DMS153 (cell line): ENCODE measurements at places on chromosomes 5 and 9.

DNA sequence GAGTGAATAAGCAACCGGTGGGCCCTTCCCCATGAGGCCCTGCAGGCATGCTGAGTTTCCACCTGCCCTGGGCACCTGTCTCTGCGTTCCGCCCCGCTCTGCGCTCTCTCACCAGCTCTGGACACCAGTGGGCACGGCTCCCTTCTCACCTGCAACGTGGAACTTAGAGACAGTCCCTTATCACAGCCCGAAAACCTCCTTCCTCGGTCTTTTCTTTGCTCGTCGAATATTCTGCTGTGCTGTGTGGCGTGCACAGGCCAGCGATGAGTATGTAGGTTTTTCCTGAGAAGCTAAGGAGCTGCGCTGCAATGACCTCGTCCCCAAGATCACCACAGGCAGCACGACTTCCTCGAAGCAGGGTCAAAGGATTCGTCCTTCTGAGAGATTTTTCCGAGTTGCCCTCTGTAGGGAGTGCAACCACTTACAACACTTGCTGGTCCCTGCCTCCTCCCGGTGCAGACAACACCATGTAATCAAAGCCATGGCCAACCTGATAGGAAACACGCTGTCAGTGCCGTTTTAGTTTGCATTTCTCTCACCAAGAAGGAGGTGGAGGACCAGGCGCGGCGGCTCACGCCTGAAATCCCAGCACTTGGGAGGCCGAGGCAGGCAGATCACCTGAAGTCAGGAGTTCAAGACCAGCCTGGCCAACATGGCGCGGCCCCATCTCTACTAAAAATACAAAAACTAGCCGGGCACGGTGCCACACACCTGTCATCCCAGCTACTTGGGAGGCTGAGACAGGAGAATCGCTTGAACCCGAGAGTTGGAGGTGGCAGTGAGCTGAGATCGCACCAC lies 27.2 kb upstream of the NOTCH1 start:
- DNase-seq: no peak

GRCh38 chr5:17316970-17317459 lies 99.6 kb downstream of the BASP1 start:
- no peak for DNase-seq

DNA sequence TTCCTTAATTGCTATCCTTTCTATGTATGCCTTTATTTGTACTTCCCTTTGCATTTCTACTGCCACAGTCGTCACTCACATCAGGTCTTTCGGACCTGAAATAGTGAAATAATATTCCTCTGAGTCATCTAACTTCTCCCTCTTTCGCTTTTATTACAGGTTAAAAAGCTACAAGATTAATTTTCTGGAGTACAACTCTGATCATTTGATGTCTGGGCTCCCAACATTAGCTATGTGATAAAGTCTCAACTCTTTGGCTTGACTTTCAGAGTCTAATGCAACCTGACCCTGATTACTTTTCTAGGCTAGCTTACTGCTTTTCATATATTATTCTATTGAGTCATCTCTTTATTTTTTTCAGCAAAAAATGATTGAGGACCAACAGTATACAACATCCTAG lies 638.8 kb upstream of the WWC1 start:
- DNase-seq: no peak

DNA sequence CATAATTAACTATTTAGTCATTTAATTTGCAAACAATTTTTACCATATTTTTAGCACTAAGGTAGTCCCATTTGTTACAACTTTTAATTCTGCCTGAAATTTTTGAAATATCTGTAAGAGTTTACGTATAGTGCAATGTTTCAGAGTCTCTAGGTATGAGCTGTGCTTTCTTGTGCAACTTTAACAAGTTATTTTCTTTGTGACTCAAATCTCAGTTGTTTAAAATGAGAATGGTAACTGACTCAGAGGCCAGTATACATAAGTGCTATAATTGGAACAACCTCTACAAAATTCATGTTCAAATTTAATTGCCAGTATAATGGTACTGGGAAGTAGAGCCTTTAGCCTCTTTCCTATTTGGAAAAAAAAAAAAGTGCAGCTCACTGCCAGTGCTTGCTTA lies 14.2 kb upstream of the ZNF883 start:
- no peak for DNase-seq

- DNase-seq: no peak
Measured at GRCh38 chr9:71936066-71936465, 24.6 kb downstream of the C9orf85 start.

DNA sequence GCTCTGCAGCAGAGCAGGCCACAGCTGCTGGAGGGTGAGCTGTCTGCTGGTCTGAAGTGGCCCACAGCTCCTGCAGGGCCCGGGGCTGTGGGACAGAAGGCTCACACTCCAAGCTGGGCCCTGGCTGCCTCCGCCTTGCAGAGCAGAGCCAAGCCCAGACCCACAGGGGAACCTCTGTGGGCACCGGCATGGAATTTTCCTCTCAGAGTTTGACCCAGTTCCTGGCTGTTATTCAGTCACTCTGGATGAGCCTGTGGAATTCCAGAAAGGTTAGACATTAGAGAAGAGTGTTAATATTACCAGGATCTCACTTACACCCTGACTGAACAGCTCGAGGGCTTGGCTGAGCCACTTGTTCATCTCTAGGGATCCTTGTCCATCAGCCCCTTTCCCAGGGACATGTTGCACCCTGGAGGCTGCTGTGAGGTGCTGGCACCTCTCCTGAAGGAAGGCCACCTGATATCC lies 17.5 kb downstream of the IL9 start:
- no peak for DNase-seq

- no peak for DNase-seq
Measured at GRCh38 chr9:123364241-123364824, 8.3 kb downstream of the CRB2 start.

DNA sequence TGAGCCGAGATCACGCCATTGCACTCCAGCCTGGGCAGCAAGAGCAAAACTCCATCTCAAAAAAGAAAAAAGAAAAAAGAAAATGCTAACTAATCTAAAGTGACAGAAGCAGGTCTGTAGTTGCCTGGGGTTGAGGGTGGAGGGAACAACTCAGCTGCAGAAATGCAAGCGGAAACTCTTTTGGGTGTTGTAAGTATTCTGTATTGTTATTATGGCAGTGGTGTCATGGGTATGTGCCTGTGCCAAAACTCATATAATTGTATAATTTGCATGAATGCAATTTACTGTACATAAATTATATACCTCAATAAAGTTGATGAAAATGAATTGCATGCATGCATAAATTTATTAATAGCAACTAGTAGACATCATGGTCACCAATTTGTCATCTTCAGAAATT lies 23.0 kb upstream of the RPS23 start:
- DNase-seq: no peak

- no peak for DNase-seq
Measured at GRCh38 chr5:55680353-55680752, 31.8 kb downstream of the SLC38A9 start.

DNA sequence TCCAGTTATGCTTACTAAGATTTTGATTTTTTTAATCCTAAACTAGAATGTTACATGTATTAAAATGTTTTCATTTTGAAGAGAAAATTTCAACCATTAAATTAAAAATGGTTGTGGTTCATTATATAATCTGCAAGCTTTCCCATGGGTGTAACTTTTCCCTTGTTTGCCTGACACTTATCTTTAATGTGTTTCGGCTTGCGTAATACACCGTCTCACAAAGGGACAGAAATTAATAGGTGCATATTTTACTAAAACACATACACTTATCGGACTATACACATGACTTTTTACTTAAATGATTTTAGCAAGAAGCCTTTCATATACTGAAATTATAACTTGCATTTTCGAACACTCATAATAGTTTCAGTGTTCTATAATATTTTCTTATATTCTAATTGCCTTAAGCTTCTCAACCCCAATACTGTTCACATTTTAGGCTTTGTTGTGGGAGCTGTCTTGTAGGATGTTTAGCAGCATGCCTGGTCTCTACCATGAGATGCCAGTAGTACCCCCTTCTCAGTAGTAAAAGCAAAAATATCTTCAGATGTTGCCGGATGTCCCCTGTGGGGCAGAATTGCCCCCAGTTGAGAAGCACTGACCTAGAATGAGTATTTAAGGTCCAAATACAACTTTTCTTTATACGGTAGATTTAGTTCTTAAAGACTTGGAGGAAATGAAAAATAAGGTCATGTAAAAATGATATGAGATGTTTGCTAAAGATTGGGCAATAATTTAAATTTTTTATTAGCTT lies 28.6 kb downstream of the UGCG start:
- DNase-seq: peak; percentile 68

DNA sequence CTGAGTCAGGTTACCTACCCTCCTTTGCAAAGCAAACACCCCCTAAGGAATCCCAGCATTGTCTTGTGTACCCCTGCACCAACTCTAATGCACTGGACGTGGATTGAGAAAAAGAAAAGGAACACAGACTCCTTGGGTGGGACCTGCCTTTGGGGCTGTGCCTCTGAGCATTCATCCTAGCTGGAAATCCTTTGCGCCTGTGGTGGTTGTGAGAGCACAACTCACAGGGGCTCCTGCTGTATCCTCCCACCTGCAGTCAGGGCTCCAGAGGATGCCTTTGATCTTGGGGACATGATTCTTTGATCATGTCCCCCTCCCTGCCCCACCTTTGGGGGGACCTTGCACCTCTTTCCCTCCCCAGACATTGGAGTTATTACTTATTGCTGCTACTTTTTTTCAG lies 338.5 kb downstream of the GADD45G start:
- DNase-seq: no peak

DNA sequence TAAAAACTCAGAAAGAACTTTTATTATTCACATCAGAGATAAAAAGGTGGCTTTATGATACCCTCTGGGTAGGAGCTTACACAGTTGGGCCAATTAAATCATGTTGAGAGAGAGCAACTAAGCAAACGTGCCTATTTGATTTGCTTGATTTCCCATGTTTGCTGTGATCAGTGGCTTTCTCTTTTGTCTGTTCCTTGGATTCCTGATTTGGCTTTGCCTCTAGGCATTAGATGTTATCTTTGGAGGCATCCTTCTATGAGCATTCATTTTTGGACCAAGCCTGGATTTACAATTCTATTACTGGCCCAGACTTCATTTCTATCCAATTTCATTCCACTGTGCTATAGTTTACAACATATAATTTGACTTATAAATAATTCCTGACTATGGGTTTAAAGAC lies 35.9 kb downstream of the VCAN start:
- no peak for DNase-seq

DNA sequence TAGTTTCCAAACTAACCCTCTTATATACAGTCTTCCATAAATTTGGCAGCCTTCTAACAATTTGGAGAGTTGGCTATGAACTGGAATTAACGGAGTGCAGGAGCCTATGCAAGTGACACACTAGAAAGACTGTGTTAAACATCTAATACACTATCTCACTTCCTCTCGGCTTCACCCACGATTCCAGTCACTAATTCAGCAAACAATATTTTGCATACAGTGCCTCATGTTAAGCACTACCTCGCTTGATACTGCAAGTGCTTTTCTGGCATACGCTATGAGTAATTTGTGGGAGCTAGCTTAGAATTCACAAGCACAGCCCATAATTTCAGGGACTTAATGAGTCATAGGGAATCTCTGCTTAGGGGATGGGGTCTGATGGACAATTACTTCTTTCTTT lies 102.5 kb downstream of the ST8SIA4 start:
- DNase-seq: no peak

DNA sequence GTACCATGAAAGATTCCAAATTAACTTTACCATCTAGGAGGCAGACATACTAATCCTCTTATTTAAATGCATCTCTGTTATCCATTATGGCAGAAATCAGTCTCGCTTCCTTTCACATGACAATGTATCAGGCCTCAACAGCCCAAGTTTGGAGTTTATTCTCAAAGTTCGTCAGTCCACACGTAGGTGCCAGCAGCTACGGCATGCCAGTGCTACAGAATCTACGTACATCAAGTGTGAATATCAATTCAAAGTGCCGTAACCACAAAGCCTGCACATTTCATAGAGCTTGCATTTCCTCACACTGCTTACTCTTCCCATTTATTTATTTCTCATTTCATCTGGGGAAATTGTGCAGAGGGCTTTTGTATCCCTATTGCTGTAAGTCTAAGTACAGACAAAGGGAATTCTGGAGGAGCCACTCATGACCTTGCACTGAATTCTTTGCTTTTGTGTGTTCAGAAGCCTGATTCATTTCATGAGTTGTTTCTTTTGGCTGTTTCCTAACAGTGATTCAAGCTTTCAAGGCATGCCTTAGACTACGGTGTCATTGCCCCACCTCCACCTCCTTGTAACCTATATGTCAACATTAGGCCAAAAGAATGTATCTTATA lies 10.0 kb downstream of the ENC1 start:
- DNase-seq: no peak

DNA sequence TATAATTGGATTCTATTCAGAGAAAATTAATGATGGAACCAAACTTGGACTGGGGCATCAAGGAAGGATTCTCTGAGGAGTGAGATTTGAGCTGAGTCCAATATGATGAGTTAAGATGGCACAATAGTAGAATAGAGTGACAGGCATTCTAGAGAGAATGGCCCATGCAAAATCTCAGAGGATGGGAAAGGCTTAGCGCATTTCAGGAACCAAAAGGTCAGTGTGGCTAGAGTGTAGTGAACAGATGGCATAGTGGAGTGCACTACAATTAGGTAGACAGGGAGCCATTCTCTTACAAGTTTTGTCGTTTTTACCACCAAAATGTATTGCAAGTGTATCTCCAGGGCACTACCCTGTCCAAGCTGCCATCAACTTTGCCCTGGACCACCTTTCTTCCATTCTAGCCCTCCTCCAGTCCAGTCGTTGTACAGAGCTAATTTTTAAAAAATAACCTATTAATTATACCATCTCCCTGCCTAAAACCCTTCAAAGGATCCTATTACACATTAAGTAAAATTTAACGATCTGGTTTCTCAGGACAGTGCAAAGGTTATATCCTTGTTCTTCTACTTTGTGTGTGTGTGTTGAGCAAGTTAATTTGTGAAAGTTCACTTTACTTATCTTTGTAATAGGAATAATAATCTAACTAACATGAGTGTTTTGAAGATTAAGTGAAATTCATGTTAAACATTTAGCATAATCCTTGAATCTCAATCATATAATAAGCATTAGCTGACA lies 211.7 kb downstream of the COMMD10 start:
- no peak for DNase-seq

DNA sequence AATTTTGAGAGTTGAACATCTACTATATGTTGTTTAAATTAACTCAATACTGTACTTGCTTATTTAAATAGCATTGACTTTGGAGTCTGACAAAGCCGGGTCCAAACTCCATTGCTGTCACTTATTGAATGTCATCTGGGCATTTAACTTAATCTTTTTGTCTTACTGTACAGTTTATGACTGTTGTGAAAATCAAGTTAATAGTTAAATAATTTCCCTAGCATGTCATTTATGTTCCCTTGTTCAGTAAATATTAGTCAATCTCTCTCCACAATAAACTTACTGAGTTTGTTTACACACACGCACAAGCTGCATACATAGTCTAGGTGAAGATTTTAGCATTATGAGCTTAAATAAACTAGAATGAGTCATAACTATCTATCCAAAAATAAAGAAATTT lies 6.3 kb upstream of the UGCG start:
- DNase-seq: no peak

DNA sequence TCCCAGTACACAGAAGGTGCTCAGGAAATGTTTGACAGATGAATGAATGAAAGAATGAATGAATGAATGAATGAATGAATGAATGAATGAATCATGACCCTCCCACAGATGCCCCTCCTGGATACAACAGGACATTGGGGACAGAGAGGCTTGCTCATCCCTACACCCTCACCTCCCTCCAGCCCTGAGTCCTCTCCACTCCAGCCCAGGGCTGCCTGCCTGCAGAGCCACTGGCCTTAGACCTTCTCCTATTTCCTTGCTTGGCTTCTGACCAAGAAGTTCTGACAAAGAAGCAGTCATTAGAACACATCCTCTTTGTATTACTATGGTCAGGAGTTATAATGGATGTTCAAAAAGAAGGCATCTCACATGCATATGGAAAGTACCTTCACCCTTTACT lies 240.7 kb upstream of the DAPK1 start:
- DNase-seq: no peak
